HepG2 (cell line): ENCODE measurements at places on chromosomes 2 and 18.

DNA sequence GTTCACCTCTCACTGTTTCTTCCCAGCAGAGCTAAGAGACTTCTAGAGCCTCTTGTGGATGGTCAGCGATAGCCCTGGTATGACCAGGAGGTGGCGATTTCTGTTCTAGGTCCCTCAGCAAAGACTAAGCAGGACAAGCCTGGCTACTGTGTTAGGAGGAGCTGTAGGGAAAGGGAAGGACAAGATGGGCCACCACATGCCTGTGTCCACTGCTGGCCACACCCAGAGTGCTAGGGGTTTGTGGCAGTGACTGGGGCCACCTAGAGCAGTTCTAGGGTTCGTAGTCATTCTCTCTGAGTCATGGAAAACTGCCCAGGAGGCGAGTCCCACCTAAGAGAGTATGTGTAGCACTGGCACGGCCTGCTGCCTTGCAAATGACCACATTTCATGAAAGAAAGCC is 179.4 kb downstream of the ALPK2 start:
- peak; percentile 12 for DNase-seq

DNA sequence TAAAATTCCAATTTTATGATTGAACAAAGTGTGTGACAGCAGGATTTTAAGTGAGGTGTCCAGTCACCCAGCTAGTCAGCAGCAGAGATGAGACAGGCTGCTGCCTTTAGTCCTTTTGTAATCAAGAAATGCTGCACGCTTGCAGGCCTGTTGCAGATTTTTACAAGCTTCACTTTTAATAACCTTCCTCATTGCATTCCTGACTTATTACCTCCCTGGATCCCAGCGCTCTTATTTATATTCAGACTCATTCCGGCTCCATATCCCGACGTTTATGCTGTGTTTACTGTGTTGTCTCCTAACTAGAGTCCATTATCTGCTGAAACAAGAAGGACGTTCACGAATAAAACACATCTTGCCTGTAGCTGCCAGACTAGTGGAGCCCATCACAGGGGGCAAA is 442.5 kb upstream of the KLHL29 start:
- no peak for DNase-seq

GRCh38 chr18:59996370-59996966 is 96.7 kb downstream of the PMAIP1 start:
- DNase-seq = peak; percentile 15

DNA sequence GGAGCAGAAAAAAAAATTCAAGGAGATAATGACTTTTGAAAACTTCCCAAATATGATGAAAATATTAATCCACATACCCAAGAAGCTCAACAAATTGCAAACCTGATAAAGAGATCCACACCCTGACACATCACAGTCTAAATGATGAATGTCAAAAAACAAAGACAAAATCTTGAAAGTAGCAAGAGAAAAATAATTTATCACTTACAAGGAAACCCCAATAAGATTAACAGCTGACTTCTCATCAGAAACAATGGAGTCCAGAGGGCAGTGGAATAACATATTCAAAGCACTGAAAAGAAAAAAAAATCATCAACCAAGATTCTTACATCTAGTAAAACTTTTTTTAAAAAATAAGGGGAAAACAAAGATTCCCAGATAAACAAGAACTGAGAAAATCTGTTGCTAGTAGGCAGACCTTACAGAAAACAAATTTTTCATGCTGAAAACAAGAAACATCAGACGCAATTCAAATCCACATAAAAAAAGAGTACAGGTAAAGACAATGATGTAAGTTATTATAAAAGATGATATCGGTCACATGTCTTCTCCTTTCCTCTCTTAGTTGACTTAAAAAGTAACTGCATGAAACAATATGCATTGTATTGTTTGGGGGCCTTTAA is 21.3 kb downstream of the SLC66A2 start:
- no peak for DNase-seq

DNA sequence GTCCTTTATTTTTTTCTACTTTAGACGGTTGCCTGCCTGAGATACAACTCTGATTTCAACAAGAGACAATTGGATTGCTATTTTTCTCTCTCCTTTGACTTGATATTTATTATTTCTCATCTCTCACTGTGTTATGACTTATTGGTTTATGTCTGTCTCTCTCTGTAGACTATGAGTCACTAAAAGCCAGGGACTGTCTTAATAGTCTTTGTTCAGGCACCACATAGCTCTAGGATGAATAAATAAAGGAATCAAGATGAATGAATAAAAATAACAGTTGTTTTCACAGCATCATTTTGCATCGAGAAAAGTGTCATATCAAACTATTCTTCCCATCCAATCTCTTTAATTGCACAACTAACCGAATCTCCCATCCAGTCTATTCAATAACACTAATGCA is 31.4 kb upstream of the CD28 start:
- DNase-seq = no peak

- DNase-seq = no peak
These were observed 48.9 kb downstream of the LAMA3 start for GRCh38 chr18:23738151-23738550.

DNA sequence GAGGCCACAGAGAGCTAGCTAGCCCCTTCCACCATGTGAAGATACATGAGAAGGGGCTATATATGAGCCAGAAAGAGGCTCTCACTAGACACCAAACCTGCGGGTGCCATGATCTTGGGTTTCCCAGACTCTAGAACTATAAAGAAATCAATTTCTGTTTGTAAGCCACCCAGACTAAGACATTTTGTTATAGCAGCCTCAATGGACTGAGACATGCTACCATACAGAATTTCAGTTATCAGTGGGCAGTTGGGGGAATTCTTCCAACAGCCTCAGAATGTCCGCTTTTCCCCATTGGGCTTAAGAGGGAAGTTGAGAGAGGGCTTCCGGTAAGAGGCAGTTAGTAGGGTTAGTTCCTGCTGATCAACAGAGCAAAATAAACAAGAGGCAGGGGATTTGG is 39.2 kb downstream of the TNP1 start:
- DNase-seq = no peak

DNA sequence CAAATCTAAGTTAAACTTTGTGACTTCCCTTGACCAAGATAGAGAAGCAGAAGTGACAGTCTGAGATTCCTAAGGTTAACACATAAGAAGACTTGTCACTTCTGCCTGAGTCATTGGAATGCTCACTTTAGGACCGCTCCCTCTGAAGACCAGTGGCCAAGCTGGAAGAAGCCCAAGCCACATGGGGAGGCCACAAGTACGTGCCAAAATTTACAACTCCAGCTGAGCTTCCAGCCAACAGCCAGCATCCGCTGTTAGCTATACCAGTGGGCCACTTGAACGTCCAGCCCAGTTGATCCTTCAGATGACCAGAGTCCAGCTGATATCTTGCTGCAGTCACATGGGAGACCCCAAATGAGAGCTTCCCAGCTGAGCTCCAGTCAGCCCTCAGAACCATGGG is 18.1 kb upstream of the ANTXR1 start:
- no peak for DNase-seq

GRCh38 chr2:222878877-222879603 is 18.2 kb downstream of the ACSL3 start:
- peak; percentile 42 for DNase-seq

- no peak for DNase-seq
These were observed 10.9 kb upstream of the FHL2 start for GRCh38 chr2:105409717-105410116.

DNA sequence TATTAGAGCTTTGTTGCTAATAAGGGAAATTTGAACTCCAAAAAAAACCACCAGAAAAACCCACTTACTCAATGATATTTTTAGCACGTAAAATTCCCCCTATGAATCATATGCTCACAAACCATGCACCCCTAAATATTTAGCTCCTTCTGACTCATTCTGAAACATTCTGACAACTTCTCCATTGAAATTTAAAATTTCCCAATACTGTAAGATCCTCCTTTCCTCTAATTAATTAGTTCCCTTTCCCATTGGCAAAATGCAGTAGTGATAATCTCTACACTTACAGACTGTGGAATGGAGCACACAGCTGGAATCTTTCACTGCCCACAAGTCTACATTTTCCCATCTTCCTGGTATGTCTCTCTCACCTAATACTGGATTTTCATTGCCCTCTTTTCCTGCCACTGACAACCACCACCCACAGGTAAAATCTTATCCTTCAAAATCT is 215.8 kb upstream of the ACVR2A start:
- DNase-seq = no peak

DNA sequence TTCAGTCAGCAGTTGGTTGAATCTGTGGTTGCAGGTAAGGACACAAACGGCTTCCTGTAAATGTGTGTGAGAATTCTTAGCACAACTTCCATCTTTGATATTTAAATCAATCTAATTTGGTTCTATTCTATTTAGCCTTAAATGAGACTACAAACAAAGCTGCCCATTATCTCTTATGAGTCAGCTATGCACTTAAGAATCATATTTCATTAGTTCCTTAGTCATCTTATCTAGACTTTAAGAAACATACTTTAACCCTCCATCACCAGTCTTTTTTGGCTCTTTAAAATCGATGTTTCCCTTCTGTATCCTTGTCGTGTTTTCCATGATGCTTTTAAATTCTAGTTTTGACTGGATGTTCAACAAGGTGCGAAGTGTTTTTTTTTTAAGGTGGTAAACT is 114.4 kb upstream of the TMEM200C start:
- no peak for DNase-seq

GRCh38 chr2:127201452-127201851 is 18.6 kb downstream of the CYP27C1 start:
- DNase-seq = no peak

- no peak for DNase-seq
These were observed 58.5 kb upstream of the TXNDC2 start for GRCh38 chr18:9827211-9827792.

DNA sequence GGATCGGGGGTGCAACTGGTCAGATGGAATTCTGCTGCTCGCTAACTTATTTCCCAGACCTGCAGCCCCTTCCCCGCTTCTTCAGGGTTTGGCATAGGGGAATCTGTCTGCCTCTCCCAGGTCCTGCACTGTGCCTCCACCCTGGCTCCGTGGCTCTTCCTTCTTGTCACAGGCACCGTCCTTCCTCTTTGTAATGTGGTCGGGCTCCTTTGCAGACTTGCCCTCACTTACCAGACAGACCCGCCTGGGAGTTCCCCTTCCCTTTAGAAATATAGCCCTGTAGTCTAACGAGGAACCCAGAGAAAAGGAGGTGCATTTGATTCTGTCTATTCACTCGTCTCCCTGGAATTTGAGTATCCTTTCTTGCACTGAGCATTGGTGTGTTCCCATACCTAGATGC is 63.9 kb upstream of the PAX8 start:
- DNase-seq = no peak

- no peak for DNase-seq
These were observed 854.2 kb upstream of the ZEB2 start for GRCh38 chr2:145374165-145374564.

GRCh38 chr18:78999939-79000338 is 20.3 kb downstream of the SALL3 start:
- DNase-seq = no peak

DNA sequence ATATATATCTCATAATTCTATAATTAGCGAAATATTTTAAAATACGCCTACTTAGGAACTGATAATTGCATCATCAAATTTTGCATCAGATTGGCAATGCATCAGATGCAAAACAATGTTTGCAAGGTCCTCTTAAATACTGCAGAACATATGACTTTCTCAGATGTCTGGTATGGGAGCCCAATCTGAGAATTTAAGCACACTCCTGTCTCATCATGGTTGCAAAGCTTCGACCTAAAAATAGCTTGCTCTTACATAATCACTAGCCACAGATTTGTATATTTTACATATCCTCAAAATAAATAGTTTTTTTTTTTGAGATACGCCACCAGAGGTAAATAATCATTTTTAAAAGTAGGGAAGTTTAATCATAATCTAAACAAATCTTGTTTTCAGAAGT is 123.2 kb downstream of the CABYR start:
- DNase-seq = no peak

DNA sequence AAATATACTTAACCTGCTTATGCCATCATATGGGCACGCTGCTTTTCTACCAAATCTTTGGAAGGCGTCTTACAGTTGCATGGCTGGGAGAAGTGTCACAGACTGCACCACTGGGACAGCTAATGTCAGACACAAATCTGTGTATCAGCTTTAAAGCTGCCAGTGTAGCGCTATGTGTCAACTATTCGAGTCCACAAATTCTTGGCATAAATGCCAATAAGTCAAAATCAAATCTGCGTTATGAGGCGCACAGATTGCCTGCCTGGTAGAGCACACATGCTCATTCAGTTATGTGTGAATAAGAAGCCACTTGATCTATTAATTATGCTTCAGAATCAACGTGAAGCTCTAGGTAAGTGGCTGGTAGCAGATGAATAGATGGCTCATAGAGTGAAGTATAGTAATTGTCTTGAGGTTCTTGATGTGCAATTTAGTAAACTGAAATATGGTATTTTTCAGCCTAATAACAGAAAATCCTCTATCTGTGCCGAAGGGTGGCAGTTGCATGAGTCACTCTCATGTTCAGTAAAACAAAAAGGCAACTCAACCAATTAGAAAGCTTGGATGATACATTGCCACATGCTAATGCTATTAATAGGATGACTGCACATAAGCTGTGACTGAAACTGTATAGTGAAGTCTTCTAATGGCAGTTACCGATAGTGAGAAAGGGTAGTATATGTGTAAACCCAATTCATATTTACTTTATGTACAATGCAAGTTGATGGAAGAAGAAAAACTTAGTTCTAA is 52.0 kb downstream of the DCC start:
- DNase-seq = no peak

DNA sequence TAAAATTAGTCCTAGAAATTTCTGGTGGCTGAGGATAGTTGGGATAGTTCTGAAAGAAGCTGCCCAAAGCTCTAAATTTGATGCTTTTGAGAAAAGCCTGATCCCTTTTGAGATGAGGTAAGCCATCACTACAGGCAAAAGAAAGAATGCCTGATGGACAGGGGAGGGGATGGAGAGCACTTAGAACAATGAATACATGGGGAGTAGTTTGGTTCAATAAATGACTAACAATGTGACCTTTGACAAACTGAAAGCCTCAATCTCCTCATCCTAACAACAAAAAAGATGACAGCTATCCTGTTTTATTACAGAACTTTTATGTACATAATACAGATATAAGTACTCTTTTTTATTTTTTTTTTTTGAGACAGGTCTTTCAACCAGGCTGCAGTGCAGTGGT is 42.7 kb downstream of the GFPT1 start:
- DNase-seq = no peak

DNA sequence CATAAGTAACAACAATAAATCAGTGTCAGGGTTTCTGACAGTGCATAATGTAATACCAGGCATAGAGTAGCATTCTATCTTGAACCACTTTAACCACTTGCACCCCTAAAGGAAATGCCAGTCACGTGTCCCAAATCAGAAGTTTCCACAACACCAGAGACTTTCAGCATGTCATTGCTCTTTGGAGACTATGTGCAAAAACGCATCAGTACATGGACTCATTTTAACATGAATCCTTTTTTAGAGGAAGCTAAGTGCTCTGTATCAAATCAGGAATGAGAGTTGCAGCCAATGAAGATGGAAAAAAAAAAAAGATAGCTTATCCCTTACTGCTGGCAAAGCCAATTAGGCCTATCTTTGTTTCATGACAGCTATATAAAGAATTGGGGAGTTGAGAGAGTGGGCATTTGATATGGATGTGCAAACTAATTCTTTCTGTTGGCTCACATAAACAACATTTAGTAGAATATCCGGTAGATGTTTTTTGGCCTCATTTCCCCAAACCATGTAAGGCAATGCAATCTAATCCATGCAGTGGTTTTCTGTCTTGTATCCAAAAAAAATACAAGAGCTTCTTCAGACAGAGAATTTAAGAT is 353.1 kb downstream of the IRS1 start:
- no peak for DNase-seq
